Mammary epithelial cell (primary cell): ENCODE measurements at places on chromosomes 3 and 15.
A peak's percentile ranks its signal among the peaks of the same experiment; 100 is the strongest.

DNA sequence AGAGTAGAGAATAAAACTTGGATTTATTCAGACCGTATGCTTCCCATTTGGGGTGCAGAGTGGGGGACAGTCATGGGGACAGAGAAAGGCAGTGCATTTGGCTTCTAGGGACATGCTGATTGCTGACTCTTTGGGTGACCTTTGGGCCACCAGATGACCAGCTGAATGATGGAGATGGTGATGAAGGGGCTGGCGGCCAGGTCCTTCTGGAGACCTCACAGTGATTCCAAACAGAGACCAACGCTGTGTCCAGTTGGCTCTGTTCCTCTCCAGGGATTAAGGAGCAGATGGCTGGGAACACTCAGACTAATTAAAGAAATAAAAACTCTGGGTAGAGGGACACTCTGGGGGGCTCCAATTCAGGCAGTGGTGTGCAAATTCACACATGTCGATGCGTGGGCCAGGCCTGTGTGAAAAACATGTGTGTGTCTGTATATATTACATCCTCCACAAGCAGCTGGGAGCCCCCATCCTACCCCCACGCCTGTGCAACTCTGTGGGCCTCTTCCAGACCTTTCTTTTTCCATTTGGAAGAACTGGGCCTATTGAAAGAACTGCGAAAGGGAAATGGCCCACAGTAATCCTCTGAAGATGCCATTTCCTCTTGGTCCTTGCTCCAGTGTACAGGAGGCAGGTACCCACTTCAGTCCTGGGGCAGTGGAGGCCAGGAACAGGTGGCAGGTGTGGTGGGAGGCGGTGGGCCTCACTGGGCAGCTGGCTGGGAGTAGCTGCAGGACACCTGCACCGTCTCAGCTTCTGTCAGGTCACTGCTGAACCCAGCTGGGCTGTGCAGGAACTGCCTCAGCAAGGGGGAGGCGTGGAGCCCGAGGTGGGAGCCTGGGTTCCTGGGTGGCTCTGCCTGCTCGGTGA is 8.9 kb downstream of the XIRP1 start:
- DNase-seq, result no peak

DNA sequence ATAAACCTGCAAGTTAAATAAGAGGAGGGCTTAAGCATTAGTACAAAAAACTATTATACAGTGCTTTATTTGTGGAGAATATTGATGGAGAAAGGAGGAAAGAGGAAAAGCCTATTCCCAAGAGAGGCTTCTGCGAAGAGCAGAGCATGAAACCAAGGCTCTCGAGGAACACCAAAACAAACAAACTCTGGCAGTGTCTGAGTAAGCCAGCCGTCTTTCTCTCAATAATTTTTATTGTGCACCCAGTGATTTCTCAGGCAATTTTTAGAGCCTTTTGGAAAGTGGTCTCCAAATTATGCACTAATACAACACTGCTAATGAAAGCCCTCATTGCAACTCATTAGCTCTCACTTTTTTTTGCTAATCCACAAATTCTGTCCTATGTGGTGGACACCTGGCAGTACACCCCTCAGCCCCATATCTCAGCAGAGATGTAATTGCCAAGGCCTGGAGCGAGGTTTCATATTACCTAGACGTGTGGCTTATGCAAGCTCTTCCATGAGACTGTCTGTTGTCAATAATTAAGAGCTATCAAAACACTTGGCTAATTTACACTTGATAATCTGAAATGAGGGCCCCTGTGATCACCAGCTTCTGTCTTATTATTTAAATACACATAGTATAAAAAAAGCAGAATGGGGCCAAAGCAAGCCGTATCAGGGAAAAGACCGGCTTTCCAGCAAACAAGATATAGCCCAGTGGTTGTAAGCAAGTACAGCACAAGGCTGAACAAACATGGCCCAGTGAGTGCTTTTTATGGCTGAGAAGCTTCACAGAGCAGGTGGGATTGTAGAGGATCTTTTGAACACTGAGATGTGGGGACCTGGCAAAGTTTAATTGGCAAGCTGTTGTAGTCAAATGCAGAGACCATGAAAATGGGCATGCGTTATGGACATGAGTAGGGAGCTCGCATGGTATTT is 216.9 kb downstream of the ROBO2 start:
- no peak for DNase-seq

GRCh38 chr3:150460484-150460883 is 52.4 kb downstream of the TSC22D2 start:
- no peak for DNase-seq

DNA sequence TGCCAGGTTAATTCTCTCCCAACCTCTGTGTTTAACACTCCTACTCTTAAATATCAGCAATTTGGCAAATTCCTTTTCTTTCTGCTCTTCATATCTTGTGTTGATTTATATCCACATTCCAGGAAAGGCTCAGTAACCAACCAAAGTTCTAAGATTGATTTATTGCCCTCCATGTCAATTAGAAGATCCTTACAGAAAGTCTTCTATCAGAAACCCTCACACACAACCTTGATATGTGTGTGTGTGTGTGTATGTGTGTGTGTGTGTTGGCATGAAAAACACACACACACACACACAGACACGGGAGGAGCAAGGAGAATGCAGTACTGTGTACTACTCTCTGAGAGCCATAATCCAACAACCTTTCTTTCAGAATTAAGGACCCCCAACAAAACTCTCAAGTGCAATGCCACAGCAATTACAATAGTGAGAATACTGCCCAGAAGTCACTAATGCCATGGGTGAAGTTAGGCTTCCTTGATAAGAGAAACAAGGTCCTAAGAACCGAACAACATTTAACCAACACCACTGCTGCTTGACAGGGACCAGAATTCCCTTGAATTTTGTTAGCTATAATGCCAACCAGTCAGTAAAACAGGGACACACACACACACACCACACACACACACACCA is 1.1 kb downstream of the LSAMP start:
- DNase-seq, result no peak

- DNase-seq, result no peak
Measured at GRCh38 chr3:87996882-87997281, 61.9 kb downstream of the CGGBP1 start.

DNA sequence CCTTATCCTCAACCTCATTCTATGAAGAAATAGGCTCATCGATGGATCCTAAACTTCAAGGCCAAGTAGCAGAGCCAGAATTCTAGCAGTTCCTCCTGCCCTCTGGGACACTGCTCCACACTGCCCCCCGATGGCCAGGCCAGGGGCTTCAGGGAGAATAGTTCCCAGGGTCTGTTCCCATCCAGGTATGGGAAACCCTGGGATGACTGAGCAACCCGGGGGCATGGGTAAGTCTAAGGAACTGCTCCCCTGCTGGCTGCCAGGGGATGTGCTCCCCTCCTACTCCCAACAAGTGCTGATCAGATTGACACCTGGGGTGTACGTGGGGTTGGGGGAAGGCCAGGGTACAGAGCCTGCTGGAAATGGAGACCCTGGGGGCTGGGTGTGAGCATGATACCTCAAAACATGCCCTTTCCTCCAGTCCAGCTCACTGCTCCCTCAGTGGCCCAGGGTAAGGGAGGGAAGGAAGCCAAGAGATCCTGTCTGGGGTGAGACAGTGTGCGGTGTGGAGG is 7.6 kb downstream of the ULK3 start:
- DNase-seq, result peak; percentile 70

GRCh38 chr15:36265422-36265821 is 314.0 kb upstream of the CDIN1 start:
- peak; percentile 1 for DNase-seq

DNA sequence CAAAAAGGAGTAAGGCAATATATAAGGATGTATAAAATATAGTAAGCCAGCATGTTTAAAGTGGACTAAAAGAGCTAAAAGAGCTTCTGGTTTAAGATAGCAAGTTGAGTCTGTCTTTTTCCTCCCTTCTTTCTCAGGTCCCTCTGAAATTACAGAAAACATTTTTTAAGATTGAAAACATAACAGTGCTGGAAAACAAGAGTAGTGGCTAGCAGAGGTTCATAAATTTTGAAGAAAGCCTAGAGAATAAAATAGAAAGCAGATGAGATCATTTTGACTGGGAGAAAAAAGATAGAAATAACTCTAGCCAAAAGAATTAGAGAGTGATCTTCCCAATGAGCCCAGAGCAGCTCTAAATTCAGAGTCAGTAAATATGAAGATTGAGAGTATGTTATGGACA is 41.9 kb downstream of the ATP8B4 start:
- no peak for DNase-seq

- peak; percentile 35 for DNase-seq
Measured at GRCh38 chr3:122824465-122825381, 29.9 kb downstream of the SLC49A4 start.

- no peak for DNase-seq
Measured at GRCh38 chr3:138423316-138423715, 11.1 kb upstream of the ESYT3 start.

DNA sequence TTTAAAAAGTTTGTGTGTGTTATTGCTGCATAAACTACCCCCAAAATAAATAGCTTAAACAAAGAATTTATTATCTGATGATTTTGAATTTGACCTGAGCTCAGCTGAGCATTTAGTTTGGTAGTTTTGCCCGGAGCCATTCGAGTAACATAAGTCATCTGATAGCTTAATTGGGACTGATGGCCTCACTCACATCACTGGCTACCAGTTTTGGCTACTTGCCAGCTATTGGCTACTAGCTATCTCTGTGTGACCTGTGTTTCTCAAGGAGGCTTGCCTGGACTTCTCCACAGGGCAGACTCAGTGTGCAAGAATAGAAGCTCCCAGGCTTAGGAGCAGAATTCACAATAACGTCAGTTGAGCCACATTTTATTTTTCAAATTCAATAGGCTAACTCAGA is 9.0 kb downstream of the CNTN3 start:
- no peak for DNase-seq

GRCh38 chr15:38605744-38606143 is 41.1 kb upstream of the RASGRP1 start:
- DNase-seq, result no peak
